ENCODE measurements at places on chromosomes 2 and 18. TPM values are rescaled to one million over a fixed set of nuclear protein-coding genes. Genes with fewer than 3 reads are reported as not detected.

DNA sequence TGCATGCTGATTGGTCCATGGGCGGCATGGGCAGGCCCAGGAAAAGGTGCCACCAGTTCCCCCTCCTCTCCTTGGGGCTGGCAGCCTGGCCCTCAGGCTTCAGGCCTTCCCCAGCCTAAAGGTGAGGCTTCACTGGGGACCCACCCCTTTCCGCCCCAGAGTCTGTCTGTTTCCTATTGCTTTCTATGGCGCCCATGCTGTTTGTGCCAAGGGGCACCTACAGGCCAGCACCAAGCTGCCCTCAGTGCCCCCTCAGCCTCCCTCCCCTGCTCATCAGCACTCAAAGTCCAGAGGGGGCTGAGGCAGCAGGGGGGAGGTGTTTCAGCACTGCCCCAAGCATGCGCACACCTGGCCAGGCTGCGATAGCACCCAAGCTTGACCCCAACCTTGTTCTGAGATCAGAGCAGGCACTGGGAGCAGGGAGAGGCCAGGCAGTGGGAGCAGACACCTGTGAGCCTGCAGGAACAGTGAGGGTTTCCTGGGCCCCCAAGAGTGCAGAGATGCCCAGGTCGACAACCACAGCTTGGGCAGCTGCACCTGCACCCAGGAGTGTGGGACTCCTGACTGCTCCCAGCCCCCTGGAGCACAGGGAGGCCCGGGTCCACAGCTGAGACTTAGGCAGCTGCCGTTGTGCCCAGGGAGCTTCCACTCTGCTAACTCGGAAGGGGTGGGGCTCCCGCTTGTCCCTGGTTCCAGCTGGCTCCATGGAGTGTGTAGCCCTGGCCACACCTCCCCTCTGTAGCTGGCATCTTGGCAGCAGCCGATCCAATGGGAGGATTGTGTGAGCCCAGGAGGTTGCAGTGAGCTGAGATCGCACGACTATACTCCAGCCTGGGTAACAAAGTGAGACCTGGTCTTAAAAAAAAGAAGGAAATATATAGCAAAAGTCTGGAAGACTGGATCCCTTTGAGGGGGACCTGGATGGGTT lies 69.1 kb downstream of the NCAPH start:
- no peak for DNase-seq

DNA sequence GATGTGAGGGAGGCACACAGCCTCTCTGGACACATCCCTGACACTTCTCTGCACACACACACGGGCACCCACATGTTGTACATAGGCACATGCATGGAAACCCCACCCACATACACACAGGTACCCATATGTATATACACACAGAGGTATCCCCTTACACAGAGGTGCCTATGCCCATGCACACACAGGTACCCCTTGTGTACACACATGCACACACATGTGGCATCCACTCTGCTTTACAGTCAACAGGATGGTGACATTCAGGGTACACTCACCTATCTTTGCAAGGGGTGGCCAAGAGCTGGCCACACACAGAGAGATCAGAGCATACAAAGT lies 59.5 kb downstream of the FAM168B start:
- no peak for DNase-seq

DNA sequence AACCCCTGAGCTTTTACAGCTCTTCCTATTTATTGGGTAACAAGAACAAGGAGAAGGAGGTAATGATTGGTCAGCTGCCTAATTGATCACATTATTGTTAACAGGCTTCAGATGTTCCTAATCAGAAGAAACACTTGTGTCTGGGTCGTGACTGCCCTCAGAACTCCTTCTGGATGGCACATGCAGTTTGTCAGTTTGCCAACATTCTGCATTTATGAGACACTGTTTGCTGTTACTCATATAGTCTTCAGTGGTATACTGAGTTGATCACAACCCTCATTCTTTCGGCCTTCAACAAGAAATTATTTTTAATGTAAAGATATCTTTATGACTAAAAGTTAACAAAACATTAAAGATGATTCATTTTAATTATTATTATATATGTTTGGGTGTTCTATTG lies 95.7 kb upstream of the DOCK10 start:
- DNase-seq, result no peak

DNA sequence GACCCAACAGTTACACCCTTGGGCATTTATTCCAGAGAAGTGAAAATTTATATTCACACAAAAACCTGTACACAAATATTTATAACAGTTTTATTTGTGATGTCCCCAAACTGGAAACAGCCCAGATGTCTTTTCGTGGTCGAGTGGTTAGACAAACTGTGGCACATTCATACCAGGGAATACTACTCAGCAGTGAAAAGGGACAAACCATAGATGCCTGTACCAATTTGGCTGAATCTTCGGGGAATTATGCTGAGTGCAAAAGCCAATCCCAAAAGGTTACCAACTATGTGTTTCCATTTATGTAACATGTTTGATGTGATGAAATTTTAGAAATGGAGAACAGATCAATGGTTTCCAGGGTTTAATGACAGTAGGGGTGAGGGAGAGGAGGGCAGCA lies 154.3 kb downstream of the GLI2 start:
- no peak for DNase-seq

GRCh38 chr2:196711625-196712024 lies 72.1 kb downstream of the CCDC150 start:
- no peak for DNase-seq

DNA sequence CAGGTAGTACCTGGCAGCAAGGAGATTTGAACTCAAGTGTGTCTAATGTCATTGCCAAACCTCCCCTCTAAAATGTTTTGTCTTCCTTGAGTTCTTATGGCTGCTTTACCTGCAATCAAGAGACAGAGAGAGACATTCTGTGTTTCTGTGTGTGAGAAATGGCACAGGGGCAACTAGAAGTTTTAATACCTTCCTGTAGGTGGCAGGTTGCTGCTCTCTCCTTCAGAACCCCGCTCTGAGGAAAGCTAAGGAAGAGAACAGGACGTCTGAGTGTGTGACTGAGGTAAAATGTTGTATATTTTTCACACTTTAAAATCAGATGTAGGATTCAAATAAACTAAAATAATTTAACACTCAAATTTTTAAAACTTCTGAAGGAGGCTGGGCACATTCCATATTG lies 19.2 kb downstream of the DTNA start:
- no peak for DNase-seq

ASXL3 gene
- total RNA-seq, result 5.9 TPM

CFAP53 gene
- 0.81 TPM for total RNA-seq

INO80D gene
- 42.8 TPM for total RNA-seq

CASP8 gene
- 50.9 TPM for total RNA-seq

Data from ureter (tissue), 1 donor.